Kidney tubule cell (primary cell): ENCODE measurements at places on chromosomes 12 and 14.

DNA sequence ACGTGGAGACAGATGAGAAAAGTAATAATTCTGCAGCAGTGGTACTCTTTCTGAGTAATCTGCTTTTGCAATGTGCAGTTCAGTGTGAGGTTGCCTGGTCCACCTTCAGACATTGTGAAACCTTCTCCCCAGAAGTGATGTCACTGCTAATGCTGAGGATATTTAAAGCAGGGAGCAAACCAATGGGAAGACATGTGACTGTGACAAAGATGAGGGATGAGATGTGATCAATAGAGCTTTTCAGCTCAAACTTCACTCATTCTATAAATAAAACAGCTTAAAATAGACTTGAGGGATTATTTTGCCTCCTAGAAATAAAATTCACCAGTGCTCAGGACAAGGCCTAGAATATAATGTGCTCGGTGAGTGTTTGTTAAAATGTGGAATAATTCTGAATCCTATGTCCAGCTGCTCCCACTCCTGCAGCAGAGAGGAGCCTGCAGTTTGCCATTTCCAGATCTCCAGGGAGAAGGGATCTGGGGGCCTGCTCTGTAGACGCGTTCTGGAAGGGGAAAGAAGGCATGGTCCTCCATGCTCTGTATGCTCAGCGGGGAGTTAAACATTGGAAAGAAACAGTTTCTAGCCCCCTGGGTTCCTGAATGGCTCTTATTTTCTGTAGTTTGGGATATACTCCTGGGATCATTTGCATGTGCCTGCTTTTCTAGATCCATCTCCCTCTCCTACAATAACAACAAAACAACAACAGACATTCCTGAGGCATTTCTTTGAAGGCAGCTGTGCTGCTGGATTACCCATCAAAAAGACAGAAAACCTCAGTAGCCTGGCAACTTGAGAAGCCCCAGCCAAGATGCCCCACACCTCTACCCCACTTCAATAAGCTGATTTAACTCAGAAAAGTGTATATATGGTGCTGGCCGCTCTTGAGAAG is 8.9 kb downstream of the SLC7A8 start:
- DNase-seq, result no peak

DNA sequence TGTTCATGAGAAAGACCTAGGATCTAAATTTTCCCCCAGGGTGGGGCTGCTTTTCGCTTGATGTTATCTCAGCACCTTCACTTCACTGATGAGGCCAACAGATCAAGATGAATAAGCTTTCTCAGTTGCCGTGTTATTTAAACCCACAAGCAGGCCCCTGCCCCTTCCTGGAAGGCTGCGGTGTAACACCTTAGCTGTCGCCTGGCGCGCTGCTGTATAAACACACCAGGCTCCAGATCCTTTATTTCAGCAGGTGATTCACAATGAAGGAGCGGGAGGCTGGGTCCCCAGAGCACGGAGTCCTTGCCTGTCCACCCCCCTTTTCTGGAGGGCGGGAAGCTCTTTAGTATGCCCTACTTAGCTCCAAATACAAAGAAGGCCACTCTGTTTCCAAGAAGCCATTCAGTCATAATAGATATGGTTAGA is 515.4 kb downstream of the FUT8 start:
- DNase-seq, result no peak

GRCh38 chr14:66696326-66696725 is 188.4 kb downstream of the GPHN start:
- DNase-seq, result no peak

DNA sequence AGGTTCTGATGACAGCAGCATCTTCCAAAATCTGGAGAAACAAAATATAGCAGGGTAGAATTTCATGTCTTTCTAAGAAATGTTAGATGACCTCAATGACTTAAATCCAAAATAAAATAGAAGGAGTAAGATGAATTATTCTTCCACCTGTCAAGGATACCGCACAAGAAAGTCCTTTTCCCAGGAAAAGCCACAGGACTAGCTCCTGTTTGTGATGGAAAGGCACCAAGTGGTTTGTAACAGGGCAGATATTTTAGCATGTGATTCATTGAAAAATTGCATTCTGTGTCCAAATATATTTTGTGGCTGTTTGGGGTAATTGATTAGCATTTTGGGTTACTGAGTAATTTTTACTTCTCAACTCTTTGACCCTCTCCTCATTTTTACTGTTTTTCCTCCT is 2.7 kb downstream of the CD163L1 start:
- DNase-seq, result no peak

GRCh38 chr12:117903110-117903840 is 65.5 kb downstream of the KSR2 start:
- no peak for DNase-seq

GRCh38 chr12:113347107-113347506 is 11.3 kb upstream of the PLBD2 start:
- DNase-seq, result no peak

DNA sequence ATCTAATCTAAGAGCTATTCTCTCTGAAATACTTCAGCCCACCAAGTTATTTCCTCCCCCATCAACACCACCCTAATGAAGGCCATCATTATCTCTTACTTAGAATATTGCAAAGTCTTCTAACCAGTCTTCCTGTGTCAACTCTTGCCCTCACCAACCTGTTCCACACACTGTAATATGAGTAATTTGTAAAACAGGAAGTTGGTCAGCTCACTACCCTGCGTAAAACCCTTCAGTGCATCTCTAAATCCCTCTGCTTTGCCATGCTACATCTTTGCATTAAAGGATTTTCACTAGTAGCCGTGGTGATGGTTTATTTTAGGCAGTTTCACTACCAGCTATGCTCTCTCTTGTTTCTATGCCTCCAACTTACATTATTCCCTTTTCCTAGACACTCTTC is 70.0 kb downstream of the KIF21A start:
- DNase-seq, result peak; percentile 38

DNA sequence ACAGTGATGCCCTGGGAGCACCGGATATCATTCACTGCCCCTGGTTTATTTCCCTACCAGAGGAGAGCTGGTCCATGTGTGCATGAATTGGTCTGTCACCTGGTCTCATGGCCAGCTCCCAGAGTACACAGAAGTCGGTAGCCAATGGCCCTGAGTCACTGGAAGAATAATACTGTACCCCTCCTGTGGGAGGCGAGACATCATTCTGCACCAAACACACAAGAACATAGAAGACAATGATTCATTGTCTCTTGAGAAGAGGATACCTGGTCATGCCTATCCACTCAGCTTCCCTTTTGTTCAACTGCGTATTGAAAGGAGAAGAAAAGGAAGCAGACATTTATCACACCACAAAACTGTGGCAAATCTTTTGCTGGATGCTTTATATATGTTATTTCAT is 216.2 kb downstream of the DPF3 start:
- peak; percentile 81 for DNase-seq

DNA sequence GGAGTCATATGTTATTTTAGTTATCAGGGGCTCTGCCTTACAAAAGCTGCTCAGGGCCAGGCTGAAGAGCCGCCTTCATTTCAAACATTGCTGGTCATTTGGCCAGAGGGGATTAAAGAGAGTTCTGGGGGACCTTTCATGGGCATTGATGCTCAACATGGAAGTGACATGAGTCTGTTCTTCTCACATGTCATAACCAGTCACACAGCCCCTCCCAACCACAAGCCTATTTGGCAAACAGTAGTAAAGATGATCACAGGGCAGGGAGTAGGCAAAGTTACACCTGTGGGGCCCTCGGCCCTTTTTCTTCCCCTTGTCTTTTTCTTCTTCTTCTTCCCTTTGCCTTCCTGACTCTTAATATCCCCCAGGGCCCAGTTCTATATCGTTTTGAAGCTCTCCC is 33.3 kb downstream of the CFAP54 start:
- no peak for DNase-seq

DNA sequence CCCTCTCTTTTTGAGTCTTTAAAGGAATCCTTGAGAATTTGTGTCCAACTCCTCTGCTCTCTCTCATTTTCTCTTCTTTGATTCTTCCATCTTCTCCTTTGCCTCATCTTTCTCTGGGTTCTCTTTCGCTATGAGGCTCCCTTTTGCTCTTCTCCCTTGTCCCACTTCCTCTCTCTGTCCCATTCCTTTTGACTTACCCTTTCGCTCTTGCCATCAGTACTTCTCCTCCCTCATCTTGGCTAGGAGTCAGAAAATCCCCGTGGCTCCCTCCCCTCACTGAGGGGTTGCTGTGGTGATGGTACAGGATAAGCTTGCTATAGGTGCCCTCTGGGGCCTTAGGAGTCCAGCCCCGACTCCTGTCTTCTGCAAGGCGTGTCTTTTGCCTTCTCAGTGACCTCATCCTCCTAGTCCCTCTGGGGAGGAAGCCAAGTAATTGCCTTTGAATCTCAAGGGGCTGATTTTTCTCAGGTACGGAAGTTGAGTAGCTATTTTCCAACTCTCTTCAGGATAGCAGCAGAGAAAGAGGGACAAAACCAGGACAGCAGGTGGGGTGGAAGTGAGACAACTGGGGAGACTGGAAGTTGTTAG is 6.4 kb downstream of the PDE1B start:
- no peak for DNase-seq

DNA sequence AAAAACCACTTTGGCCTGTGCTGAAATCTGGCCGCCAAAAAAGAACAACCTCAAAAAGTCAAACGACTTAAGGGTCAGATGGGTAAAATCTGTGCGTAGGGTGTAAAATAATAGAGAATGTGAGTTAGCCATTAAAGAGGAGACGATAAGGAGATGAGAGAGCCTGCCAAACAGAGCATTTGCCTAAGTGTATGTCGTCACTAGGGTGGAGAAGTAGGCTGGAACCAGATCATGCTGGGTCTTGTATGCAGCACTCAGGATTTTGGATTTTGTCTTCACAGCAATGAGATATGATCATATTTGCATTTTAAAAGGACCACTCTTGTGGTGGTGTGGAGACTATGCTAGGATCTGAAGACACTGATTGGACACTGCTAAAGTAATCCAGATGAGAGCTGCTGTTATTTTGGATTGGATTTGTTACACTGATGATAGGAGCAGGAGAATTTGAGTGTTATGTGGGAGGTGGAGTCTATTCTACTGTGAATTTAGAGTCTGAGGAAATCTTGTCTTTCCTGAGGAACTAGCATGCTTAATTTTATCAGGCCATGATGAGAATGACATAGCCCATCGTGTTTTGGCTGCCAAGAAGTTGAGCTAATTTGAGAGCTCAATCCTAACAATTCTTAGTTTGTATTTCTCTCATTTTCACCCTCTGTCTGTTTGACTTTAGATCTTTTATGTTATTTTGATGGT is 24.8 kb upstream of the DBX2 start:
- DNase-seq, result no peak

GRCh38 chr12:105468464-105468863 is 138.0 kb downstream of the C12orf75 start:
- DNase-seq, result no peak

- no peak for DNase-seq
Observed at GRCh38 chr12:11870041-11870451, 200.7 kb upstream of the BCL2L14 start.

GRCh38 chr12:47039079-47039478 is 40.3 kb upstream of the PCED1B start:
- DNase-seq, result peak; percentile 25

DNA sequence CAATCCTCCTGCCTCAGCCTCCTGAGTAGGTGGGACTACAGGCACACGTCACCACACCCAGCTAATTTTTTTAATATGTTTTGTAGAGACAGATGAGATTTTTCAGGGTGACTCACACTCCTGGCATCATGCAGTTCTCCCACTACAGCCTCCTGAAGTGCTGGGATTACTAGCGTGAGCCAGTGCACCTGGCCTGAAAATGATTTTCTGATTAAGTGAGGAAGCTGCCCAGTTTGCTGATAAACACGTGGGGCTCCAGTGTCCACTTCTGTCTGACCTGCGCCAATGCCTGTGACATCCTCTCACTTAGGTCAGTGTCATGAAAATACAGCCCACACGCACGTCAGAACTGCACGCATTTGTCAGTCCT is 37.0 kb upstream of the SFSWAP start:
- peak; percentile 26 for DNase-seq

DNA sequence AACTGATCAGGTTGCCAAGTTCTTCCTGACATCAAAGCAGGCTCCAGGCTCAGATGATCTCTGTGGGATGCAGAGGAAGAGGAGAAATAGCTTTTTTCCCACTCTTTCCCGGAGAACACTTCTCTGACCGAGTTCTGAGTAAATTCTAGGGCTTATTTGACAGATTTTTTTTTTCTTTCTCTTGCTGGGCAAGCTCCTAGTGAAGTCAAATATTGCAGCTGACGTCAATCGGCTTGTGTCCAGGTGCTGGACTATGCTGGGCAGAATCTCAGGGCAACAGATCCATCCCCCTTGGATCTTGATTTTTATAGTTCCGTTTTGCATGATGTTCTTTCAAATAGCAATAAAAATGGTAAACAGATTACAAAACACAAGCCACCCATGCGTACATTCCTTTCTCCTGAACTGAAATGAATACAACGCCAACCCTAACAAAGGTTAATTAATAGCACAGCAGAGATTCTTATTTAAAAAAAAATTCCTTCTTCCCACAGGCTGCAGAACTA is 182.2 kb downstream of the NOVA1 start:
- no peak for DNase-seq

- DNase-seq, result no peak
Observed at GRCh38 chr12:1883513-1883912, 34.9 kb downstream of the CACNA2D4 start.

DNA sequence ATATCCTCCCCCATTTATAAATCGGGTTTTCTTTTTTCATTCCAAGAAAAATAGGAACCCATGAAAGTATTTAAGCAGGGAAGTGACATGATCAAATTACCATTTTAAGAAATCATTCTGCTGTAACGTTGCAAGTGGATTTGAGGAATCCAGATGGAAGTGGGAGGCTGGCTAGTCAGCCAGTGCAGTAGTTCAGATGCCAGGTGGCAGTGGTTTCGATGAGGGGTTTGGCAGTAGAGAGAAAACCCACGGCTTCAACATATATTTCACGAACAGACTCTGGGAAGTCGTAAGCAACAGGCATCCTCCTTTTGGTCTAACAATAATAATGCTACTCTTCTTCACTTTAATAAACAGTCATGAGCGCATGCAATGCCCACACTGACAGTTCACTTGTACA is 25.0 kb downstream of the PDZRN4 start:
- no peak for DNase-seq

GRCh38 chr14:69716478-69717187 is 50.3 kb upstream of the SRSF5 start:
- DNase-seq, result peak; percentile 85

DNA sequence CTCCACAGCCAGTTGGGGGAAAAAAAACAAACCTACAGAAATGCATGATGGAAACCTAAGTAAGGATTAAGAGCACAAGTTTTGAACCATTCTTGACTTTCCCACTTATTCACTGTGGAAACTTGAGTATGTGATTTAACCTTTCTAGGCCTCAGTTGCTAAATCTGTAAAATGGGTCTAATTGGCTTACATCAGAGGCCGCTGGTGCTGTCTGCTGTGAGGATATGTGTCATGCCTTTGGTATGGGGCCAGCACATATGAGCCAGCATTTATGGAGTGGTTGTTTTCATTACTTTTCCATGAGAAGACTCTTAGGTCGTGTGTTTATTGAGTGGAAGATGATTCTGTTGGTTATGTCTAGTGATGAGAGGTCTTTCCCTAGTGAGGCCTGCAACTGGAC is 102.4 kb downstream of the ESR2 start:
- DNase-seq, result peak; percentile 82

- DNase-seq, result no peak
Observed at GRCh38 chr14:33524244-33524643, 426.6 kb downstream of the EGLN3 start.
